ENCODE measurements at places on chromosomes 6 and 20. TPM values are rescaled to one million over a fixed set of nuclear protein-coding genes. Genes with fewer than 3 reads are reported as not detected.

The BPIFB1 gene
- 1.4 TPM for total RNA-seq

The UTRN gene
- total RNA-seq, result 220 TPM

The CLIC5 gene
- total RNA-seq, result 3.6 TPM

The MAP3K5 gene
- 10.6 TPM for total RNA-seq

The DOK5 gene
- total RNA-seq, result 6.7 TPM

The DUSP15 gene
- total RNA-seq, result 6.0 TPM

The EDN1 gene
- 39.5 TPM for total RNA-seq

The GRM1 gene
- total RNA-seq, result 1.9 TPM

The ADGRG6 gene
- 104 TPM for total RNA-seq

The PRL gene
- total RNA-seq, result 0.48 TPM

The DLK2 gene
- 4.8 TPM for total RNA-seq

The KCNK16 gene
- total RNA-seq, result not detected

The KHDC1L gene
- total RNA-seq, result not detected

Measured in umbilical cord (tissue), 2 donors.